ENCODE measurements at places on chromosomes 16 and 17.

DNA sequence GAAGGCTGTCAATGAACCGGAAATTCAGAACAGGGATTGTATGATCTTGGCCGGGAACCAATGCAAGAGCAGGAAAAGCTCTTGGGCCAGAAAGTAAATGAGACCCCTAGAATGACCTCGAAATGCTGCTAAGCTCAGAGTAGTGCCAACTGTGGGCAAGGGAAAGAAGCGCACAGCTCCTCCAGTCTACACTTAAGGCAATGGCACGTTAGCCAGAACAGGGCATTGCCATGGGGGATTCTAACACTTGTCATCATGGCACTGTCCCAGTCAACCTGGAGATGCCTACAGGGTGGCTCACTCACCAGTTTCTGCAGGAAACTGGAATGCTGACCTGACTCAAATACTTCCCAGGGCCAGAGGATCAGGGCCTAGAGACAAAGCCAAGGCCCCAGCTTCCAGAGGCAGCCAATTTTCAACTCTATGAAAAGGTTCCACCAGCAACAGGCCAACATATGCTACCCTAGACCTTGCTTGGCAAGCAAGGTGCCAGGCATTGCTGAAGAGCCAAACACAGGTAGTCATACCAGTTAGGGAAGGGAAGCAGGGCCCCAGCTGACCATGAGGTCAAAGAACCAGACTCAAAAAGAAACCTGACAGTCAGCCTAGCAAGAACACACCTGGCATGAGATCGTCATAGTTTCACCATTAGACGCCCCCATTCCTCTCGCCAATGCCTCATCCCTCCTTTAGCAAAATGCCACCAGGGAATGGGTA is 34.9 kb downstream of the ARHGAP17 start:
- DNase-seq, result no peak
- peaks cover 22% of the 10 kb centered on the region for H3K36me3 ChIP-seq
- peaks cover 62% of the 10 kb centered on the region for H3K4me1 ChIP-seq

DNA sequence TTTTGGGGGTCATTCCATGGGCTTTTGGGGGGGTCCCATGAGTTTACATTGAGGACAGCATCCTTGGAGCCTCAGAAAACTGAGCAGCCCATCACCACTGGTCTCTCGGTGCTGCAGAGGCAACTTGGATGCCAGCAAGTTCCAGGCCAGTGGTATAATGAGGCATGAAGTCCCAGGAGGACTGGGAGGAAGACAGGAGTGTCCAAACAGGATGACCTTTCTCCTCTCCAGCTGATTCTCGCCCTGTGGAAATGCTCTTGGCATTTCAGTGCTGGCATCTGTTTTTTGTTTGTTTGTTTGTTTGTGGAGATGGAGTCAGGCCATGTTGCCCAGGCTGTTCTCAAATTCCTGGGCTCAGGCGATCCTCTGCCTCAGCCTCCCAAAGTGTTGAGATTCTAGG is 347.6 kb downstream of the SNX29 start:
- H3K27me3 ChIP-seq, result no peaks in the 10 kb centered on the region
- no peaks in the 10 kb centered on the region for H3K4me1 ChIP-seq
- no peak overlapping the region for H3K4me3 ChIP-seq
- H3K36me3 ChIP-seq, result no peaks in the 10 kb centered on the region
- DNase-seq, result no peak

DNA sequence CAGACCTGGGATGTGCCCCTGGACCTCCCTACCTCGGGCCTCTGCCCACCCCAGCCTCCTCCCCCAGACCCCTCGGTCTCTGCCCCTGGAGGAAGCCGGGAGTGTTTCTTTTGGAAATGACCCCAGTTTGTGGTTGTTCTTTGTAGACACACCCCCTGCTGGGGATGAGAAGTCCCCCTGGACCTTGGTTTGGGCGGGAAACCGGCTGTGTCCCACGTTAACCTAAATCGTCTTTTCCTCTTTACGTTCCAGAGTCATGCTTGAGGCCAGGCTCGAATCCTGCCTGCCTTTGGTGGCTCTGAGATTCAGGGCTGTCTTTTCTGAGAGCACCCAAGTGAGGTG is 116.6 kb downstream of the METRNL start:
- no peak for DNase-seq
- H3K4me1 ChIP-seq, result no peaks in the 10 kb centered on the region
- no peaks in the 10 kb centered on the region for H3K27me3 ChIP-seq
- H3K27ac ChIP-seq, result no peak overlapping the region

- H3K4me1 ChIP-seq, result peaks cover 11% of the 10 kb centered on the region
- no peak for DNase-seq
- no peak overlapping the region for H3K4me3 ChIP-seq
- no peak overlapping the region for H3K27ac ChIP-seq
- no peaks in the 10 kb centered on the region for H3K27me3 ChIP-seq
Observed at GRCh38 chr17:39921323-39921722, 2.9 kb upstream of the GSDMB start.

- peaks cover 8% of the 10 kb centered on the region for H3K4me1 ChIP-seq
- peaks cover 20% of the 10 kb centered on the region for H3K27me3 ChIP-seq
- H3K27ac ChIP-seq, result no peak overlapping the region
- DNase-seq, result no peak
- no peaks in the 10 kb centered on the region for H3K36me3 ChIP-seq
Observed at GRCh38 chr16:27113341-27113841, 46.7 kb downstream of the C16orf82 start.

- H3K36me3 ChIP-seq, result peaks cover 23% of the 10 kb centered on the region
- no peak overlapping the region for H3K4me3 ChIP-seq
- no peaks in the 10 kb centered on the region for H3K27me3 ChIP-seq
- no peaks in the 10 kb centered on the region for H3K4me1 ChIP-seq
- H3K27ac ChIP-seq, result no peak overlapping the region
- no peak for DNase-seq
Observed at GRCh38 chr17:10646392-10646990, 10.6 kb downstream of the MYH3 start.

- DNase-seq, result no peak
- H3K27ac ChIP-seq, result no peak overlapping the region
- H3K4me1 ChIP-seq, result no peaks in the 10 kb centered on the region
- no peak overlapping the region for H3K4me3 ChIP-seq
Observed at GRCh38 chr17:58960068-58960467, 146.6 kb downstream of the TRIM37 start.

DNA sequence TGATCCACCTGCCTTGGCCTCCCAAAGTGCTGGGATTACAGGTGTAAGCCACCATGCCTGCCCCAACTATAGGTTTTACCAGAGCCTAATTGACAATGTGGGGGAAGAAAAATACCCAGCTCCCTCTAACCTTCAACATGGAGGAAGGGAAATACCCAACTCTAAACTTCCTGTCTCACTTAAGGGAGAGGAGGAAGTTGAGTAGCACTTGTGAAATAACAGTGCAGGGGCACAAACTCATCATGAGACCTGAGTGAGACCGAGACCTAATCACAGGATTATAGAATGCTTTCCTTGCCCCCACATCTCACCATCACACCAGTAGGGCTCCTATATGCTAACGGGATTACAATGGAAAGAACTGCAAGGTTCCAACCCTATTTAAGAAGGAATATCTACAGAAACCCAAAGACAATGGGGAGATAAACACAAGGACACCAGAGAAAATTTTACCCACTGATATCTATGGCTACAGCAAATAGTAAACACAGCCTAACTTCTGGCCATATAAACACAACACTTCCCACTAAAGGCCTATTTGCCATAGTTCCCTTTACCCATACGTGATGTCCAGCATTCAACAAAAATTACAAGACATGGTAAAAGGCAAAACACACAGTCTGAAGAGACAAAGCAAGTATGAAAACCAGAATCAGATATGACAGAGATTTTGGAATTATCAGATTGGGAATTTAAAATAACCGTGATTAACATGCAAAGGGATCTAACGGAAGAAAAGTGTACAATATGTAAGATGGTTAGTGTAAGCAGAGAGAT is 26.9 kb downstream of the OR3A1 start:
- no peak overlapping the region for H3K27ac ChIP-seq
- no peaks in the 10 kb centered on the region for H3K27me3 ChIP-seq
- H3K36me3 ChIP-seq, result no peaks in the 10 kb centered on the region
- H3K4me3 ChIP-seq, result no peak overlapping the region

- H3K4me1 ChIP-seq, result peaks cover 15% of the 10 kb centered on the region
- DNase-seq, result no peak
- no peak overlapping the region for H3K4me3 ChIP-seq
- no peaks in the 10 kb centered on the region for H3K36me3 ChIP-seq
Observed at GRCh38 chr16:85327731-85328675, 215.7 kb upstream of the CIBAR2 start.

- H3K36me3 ChIP-seq, result no peaks in the 10 kb centered on the region
- no peaks in the 10 kb centered on the region for H3K4me1 ChIP-seq
- no peak for DNase-seq
- H3K4me3 ChIP-seq, result no peak overlapping the region
- H3K27me3 ChIP-seq, result no peaks in the 10 kb centered on the region
Observed at GRCh38 chr17:51651513-51652298, 391.4 kb downstream of the UTP18 start.

DNA sequence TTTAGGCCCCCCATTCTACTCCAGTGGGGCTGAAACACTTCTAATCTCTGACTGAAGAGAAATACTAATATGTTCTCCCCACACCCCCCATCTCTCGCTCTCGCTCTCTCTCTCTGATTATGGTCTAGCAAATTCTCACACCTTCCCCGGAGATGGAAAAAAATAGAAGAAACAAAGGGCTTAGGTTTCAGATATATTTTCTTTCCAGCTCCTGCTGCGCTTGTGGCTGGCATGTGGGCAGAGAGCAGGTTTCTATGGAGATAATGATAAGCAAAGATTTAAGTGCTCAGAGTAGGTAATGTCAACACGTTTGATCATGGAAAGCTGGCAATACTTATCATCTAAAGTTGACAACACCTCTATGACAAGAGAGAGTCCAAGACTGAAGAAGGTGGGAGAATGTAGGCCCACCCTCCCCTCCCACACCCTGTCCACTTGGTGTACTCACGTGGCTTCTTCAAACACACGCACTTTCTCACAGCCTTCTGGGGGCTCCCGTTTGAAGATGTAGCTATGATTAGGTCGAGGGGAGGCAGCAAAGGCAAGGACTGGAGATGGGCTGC is 8.0 kb upstream of the SLC35B1 start:
- DNase-seq, result peak; percentile 42
- H3K27ac ChIP-seq, result no peak overlapping the region
- no peaks in the 10 kb centered on the region for H3K4me1 ChIP-seq
- no peaks in the 10 kb centered on the region for H3K36me3 ChIP-seq

- no peak for DNase-seq
- peak within 1 kb of the TSS; percentile 54 for H3K4me3 ChIP-seq
- no peak within 1 kb of the TSS for H3K27ac ChIP-seq
- peaks cover 17% of the 10 kb centered on the region for H3K4me1 ChIP-seq
- H3K36me3 ChIP-seq, result peaks cover 16% of the 10 kb centered on the region
Observed at GRCh38 chr16:28878083-28878926, at the start of gene ATP2A1. TSS of gene ATP2A1 (plus strand) at chr16:28878488. CDS start at chr16:28878672, 184 bp downstream.

GRCh38 chr16:58187092-58187491 is 10.8 kb downstream of the CSNK2A2 start:
- peak overlapping the region; percentile 9 for H3K27ac ChIP-seq
- DNase-seq, result no peak
- no peaks in the 10 kb centered on the region for H3K27me3 ChIP-seq
- H3K36me3 ChIP-seq, result no peaks in the 10 kb centered on the region
- H3K4me1 ChIP-seq, result peaks cover 8% of the 10 kb centered on the region

- H3K27ac ChIP-seq, result no peak overlapping the region
- DNase-seq, result no peak
- no peaks in the 10 kb centered on the region for H3K36me3 ChIP-seq
- no peaks in the 10 kb centered on the region for H3K27me3 ChIP-seq
- no peaks in the 10 kb centered on the region for H3K4me1 ChIP-seq
Observed at GRCh38 chr17:11304568-11304967, 63.6 kb downstream of the SHISA6 start.

DNA sequence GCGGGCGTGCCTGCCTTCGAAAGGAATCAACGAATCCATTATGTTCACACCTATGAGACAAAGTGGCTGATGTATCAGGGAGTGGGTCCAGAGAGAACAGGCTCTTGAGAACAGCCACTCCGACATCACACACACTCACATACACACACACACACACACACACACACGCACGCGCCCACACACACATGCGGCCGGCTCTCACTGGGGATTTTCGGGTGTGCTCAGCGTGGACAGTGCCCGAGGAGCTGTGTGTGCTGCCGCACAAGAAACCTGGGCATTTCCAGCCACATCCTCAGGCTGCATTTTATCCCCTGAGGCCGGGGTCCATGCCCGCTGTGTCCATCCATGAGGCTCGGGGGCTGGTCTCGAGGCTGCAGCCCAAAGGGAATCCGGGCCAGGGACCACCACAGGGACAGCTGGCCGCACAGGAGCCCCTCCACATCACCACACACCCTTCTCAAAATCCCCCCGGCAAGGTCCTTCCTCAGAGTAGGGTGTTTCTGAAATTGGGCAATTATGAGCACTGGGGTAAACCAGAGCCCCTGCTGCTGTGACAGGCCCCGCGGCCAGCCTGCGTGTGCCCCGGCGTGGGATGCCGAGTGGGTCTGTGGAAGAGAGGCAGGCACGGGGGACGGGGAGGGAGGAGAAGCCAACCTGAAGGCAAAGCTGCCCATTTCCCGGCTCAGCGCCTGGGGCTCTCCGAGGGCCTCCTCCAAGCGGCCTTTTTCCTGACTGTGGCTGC is 24.8 kb downstream of the MRM3 start:
- no peak overlapping the region for H3K4me3 ChIP-seq
- no peaks in the 10 kb centered on the region for H3K4me1 ChIP-seq
- DNase-seq, result no peak
- H3K27me3 ChIP-seq, result no peaks in the 10 kb centered on the region
- no peak overlapping the region for H3K27ac ChIP-seq

DNA sequence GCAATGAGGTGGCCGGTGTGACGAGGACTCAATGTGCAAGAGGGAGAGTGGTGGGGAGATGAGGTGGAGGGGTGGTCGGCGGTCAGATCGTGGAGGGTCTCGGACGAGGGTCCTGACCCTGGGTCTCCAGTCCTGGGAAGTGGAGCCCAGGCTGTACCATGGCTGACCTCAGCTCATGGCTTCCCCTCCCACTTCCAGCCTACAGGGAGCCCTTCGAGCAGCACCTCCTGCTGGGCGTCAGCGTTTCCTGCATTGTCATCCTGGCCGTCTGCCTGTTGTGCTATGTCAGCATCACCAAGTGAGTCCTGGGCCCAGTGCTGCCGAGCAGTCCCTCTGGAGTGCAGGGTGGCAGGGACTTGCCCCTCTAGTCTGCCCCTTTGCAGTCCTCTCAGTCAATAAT is 41.8 kb downstream of the IL4R start:
- H3K27ac ChIP-seq, result peak overlapping the region; percentile 13
- no peaks in the 10 kb centered on the region for H3K27me3 ChIP-seq
- no peaks in the 10 kb centered on the region for H3K4me1 ChIP-seq
- H3K36me3 ChIP-seq, result no peaks in the 10 kb centered on the region

DNA sequence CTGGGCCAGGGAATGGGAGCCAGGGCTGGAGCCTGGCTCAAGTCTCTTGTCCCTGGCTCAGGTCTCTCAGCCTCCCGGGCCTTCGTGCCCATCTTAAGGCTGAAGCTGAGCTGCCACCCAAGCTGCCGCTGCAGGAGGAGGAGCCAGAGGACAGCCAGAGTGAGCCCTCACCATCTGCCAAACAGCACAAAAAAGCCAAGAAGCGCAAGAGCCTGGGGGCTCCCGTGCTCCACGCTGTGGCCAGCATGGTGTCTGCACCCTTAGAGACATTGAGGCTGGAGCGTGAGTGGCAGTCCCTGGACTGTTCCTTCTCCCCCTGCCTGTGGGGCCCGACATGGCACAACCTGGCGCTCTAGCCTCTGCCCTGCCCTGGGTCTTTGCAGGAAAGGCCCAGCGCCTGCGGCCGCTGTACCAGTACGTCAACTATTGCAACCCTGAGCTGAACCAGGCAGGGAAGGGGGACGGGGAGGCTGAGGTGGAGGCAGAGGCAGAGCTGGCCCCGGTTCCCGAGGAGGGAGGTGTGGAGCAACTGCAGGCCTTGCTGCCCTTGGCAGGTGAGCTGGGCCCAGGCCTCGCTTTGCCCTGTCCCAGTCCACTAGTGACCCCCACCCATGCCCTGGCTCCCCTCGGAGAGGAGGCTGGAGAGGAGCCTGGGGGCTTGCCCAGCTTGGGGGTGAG is 1.3 kb downstream of the C16orf86 start:
- peak overlapping the region; percentile 86 for H3K27ac ChIP-seq
- H3K4me3 ChIP-seq, result peak overlapping the region; percentile 86
- peaks cover 3% of the 10 kb centered on the region for H3K36me3 ChIP-seq
- no peaks in the 10 kb centered on the region for H3K27me3 ChIP-seq
